Smooth muscle cell of trachea (primary cell): ENCODE measurements at places on chromosomes 11 and 22. TPM values are rescaled to one million over a fixed set of nuclear protein-coding genes. Genes with fewer than 3 reads are reported as not detected.

Gene MTCH2
- total RNA-seq: 73.3 and 98.5 TPM in 2 replicates

Gene TUB
- total RNA-seq: 4.5 and 22.2 TPM in 2 replicates

Gene SLC16A8
- 0.17 TPM in 1 of 2 replicates, not detected in the other for total RNA-seq

Gene TRPM5
- total RNA-seq: not detected in 2 replicates

Gene OR6T1
- not detected in 2 replicates for total RNA-seq

Gene FAM111B
- total RNA-seq: 0.17 and 8.7 TPM in 2 replicates

Gene E2F8
- under 0.01 and 1.0 TPM in 2 replicates for total RNA-seq

Gene TYMP
- 20.4 and 45.8 TPM in 2 replicates for total RNA-seq

Gene LAYN
- 48.9 and 93.9 TPM in 2 replicates for total RNA-seq

Gene OR2AG1
- total RNA-seq: not detected in 2 replicates

Gene MS4A6E
- total RNA-seq: not detected in 2 replicates

Gene PRG2
- not detected in 2 replicates for total RNA-seq

Gene SLC15A3
- 4.8 and 26.3 TPM in 2 replicates for total RNA-seq

Gene HIC2
- total RNA-seq: 3.8 and 4.4 TPM in 2 replicates

Gene MACROD1
- total RNA-seq: 22.4 and 23.3 TPM in 2 replicates

Gene CCDC87
- total RNA-seq: 0.29 and 1.2 TPM in 2 replicates

Gene USP2
- 0.29 and 0.83 TPM in 2 replicates for total RNA-seq

Gene ZC3H7B
- total RNA-seq: 39.6 and 86.8 TPM in 2 replicates

Gene RIBC2
- under 0.01 and 1.2 TPM in 2 replicates for total RNA-seq

Gene BTBD18
- not detected in 2 replicates for total RNA-seq

Gene OR10A6
- under 0.01 TPM in 1 of 2 replicates, not detected in the other for total RNA-seq

Gene RAB36
- 4.2 and 5.6 TPM in 2 replicates for total RNA-seq

Gene C11orf86
- not detected in 2 replicates for total RNA-seq

Gene LDLRAD3
- 2.5 and 11.1 TPM in 2 replicates for total RNA-seq
